ENCODE measurements at places on chromosomes 4 and X.

- no peak for DNase-seq
These were observed 10.6 kb upstream of the HMX1 start for GRCh38 chr4:8882239-8882638.

DNA sequence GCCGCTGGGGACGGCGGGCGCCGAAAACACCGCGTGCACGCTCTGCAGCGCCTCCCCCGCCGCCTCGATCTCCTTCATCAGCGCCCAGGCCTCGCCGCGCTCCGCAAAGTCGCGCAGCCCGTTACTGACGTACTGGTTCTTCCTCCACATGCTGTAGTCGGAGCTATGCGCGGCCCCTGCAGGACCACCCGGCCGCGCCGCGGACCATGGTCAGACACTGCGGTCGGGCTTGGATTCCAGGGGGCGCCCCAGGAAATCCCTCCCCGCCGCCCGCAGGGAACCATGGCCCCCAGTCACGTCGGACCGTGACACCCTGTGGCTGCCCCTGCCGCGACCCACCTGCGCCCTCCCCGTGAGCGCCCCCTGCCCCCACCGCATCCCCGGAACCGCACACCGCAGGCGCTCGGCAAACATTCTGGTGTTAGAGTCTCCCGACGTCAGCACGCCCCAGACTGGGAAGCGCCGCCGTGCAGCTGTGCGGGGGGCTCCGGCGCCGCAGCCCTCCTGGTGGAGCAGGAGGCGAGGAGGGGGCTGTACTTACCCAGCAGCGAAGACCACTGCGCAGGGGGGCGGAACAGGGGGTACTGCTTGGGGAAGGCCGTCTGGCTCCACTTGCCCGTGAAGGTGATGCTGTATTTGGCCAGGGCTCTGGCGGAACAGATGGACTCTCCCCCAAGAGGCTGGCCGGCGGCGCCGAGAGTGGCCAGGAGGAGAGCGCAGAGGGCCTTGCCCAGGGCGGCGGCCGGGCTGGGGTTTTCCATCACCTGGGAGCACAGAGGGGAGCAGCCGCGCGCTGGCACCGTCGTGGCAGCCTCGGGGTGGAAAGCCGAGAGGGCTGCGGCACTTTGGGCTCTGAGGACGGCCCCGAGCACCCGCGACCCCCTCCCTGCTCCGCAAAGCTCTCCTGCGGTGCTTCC is 814 bp downstream of the SPON2 start:
- peak; percentile 59 for DNase-seq

GRCh38 chr4:120088507-120088906 is 21.9 kb upstream of the MAD2L1 start:
- DNase-seq, result no peak

DNA sequence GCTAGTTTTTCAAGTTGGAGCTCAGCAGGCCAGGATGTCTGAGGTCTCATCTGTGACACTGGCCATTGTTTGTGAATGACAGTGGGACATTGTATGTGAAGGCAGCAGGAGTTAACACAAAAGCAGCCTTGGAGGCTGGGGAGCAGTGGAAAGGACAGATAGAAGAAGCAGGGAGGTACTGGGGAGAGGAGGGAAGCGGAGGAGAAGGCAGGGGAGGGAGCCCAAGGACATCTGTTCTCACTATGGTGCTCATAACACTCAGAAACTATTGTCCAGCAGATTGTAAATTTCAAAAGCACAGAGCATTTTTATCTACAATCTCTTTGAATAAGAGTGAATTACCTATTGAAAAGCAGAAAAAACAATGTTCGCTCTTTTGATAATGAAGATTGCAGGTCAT is 253.6 kb upstream of the DIPK2B start:
- no peak for DNase-seq

- no peak for DNase-seq
These were observed 12.3 kb downstream of the NAT8L start for GRCh38 chr4:2071252-2071911.

Data from iPS-NIHi11 (cell line).